GF-D8 (cell line): ENCODE measurements at places on chromosomes 5 and 9.

- DNase-seq = no peak
Measured at GRCh38 chr9:105426657-105427056, 21.2 kb upstream of the FSD1L start.

DNA sequence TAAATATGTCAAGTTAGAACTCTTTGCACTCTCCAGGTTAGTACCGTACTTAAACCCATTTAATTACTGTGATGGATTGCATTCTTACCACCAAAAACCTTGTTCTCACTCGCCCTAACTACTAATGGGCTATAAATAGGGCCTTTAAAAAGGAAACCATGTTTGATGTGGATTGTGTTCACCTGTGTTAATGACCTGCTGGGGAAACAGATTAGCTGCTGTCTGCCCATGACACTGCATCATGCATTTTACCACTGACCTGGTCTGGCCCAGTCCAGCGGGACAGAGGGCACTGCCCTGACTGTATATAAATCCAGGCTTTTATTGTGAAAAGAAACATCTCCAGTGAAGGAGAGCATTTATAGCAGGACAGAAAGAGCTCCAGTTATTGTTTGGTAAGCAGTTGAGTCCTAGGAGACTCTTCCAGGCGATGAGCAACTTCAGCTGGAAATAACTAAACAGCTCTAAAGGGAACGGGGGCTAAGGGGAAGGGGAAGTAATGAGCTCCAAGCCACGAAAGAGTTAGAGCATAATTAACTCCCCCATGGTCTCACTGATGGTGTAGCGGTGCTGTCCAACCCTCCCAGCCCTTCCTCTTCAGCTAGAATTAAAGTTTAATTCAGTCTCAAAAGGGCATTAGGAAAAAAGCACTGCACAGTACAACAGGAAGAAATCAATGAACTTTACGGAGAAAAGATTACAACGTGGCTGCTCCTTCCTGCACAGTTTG is 303.1 kb downstream of the ENC1 start:
- DNase-seq = no peak

DNA sequence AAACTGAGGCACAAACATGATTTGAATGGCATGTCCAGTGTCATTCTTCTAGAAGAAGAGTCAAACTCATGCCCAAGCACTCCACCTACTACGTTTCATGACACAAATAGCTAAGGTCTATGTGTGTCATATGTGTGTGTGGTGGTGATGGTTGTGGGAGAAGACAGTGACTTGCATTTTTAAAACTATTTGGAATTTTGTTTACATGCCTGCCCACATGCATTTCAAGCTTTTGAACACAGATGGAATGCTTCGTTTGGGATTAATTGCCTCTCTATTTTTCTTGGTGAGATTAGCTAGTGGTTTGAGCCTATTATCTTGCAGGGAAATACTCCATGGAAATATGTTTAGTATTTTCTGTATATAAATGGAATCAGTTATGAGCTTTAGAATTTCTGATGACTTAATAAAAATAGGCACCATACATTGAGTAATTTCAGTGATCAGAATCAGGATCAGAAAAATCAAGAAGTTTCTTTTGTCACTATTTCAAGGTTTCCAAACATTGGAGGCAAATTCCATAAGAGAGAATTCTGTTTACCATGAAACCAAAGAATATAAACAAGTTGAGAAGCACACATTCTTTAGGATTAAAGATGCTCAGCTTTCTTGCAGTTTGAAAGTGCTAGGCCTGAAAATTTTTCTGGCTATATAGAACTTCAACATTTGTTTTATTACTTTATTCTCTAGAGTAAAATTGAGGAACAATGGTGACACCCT is 260.3 kb upstream of the SEMA6A start:
- no peak for DNase-seq

- DNase-seq = no peak
Measured at GRCh38 chr5:140337880-140338279, 8.5 kb downstream of the HBEGF start.

- no peak for DNase-seq
Measured at GRCh38 chr9:105708405-105708804, 14.1 kb downstream of the TMEM38B start.

GRCh38 chr9:97980479-97980803 is 2.7 kb upstream of the ANP32B start:
- DNase-seq = no peak
